ENCODE measurements at places on chromosomes 3 and 15. TPM values are rescaled to one million over a fixed set of nuclear protein-coding genes. Genes with fewer than 3 reads are reported as not detected.

Gene CHRNA7
- polyA plus RNA-seq: not detected

Gene DPPA2
- polyA plus RNA-seq: not detected

Gene B3GNT5
- polyA plus RNA-seq: not detected

Gene SKOR1
- polyA plus RNA-seq: not detected

Gene CD47
- 147 TPM for polyA plus RNA-seq

Gene RASGRF1
- 2.4 TPM for polyA plus RNA-seq

Gene PLA2G4D
- not detected for polyA plus RNA-seq

Gene RTP1
- not detected for polyA plus RNA-seq

Gene ITIH4
- not detected for polyA plus RNA-seq

Gene CGGBP1
- polyA plus RNA-seq: 79.9 TPM

Gene TRPC1
- polyA plus RNA-seq: 0.45 TPM

Gene TGM5
- not detected for polyA plus RNA-seq

Gene NPAP1
- polyA plus RNA-seq: not detected

Gene LRTM1
- not detected for polyA plus RNA-seq

Gene IFT57
- 138 TPM for polyA plus RNA-seq

Gene GAP43
- not detected for polyA plus RNA-seq

Gene TERC
- polyA plus RNA-seq: 0.78 TPM

Measured in IgD-negative memory B cell (primary cell).